ENCODE measurements at places on chromosomes 5 and 9. TPM values are rescaled to one million over a fixed set of nuclear protein-coding genes. Genes with fewer than 3 reads are reported as not detected.
A peak's percentile ranks its signal among the peaks of the same experiment; 100 is the strongest.

OR1Q1 gene
- total RNA-seq, result not detected

NOTCH1 gene
- total RNA-seq, result 14.3 TPM

FGF18 gene
- not detected for total RNA-seq

SLC25A2 gene
- total RNA-seq, result 0.40 TPM

PAPPA gene
- not detected for total RNA-seq

- no peaks in the 10 kb centered on the region for H3K36me3 ChIP-seq
- no peak overlapping the region for H3K4me3 ChIP-seq
- H3K27me3 ChIP-seq, result peaks cover 56% of the 10 kb centered on the region
- no peak for DNase-seq
- H3K4me1 ChIP-seq, result peaks cover 3% of the 10 kb centered on the region
Measured at GRCh38 chr9:40913928-40914673, 214.4 kb downstream of the FOXD4L6 start.

DNA sequence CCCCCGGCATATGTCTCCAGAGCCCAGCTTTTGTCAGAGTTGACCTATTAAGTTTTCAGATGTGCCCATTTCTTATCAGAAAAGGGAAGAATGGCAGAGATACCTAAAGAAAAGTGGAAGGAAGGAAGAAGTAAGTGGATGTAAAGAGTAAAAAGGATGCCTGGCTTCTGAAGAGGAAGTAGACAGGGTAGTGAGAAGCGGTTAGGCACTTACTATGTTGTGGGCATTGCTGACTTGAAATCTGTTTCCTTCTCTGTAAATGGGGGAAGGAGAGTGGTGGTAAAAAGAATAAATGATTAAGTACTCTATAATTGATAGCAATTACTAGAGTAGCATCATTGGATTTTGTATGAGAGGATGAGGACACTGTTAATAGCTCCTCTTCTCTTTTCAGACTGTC, 9.9 kb downstream of the ANP32B start:
- no peak for DNase-seq
- H3K4me1 ChIP-seq, result peaks cover 17% of the 10 kb centered on the region
- no peak overlapping the region for H3K4me3 ChIP-seq

GRCh38 chr5:101160002-101160401, 256.9 kb upstream of the ST8SIA4 start:
- no peaks in the 10 kb centered on the region for H3K27me3 ChIP-seq
- H3K36me3 ChIP-seq, result no peaks in the 10 kb centered on the region
- no peak overlapping the region for H3K27ac ChIP-seq
- no peaks in the 10 kb centered on the region for H3K4me1 ChIP-seq
- DNase-seq, result no peak
- no peak overlapping the region for H3K4me3 ChIP-seq

- no peak for DNase-seq
- no peaks in the 10 kb centered on the region for H3K4me1 ChIP-seq
- no peaks in the 10 kb centered on the region for H3K27me3 ChIP-seq
- no peaks in the 10 kb centered on the region for H3K36me3 ChIP-seq
Measured at GRCh38 chr5:56558131-56558745, 257.1 kb upstream of the MAP3K1 start.

DNA sequence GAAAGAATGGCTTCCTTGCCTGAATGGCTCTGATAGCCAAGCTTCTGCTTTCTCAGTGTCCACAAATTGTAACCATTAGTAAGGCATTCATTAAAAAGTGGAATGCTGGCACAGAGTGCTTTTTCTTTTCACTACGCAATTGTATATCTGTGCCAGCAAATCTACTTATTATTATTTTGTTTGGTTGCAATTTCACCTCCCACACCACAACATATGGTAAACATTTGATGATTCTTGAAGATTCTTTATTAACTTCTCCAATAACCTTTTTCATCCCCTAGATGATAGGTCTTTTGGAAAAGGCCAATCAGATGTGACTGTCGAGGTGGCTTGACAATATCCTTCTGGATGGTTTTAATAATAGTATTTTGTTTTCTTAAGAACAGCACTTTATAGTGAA, 234.1 kb downstream of the TMEM38B start:
- no peak overlapping the region for H3K4me3 ChIP-seq
- no peaks in the 10 kb centered on the region for H3K36me3 ChIP-seq
- H3K4me1 ChIP-seq, result no peaks in the 10 kb centered on the region
- no peak overlapping the region for H3K27ac ChIP-seq
- no peak for DNase-seq

GRCh38 chr5:109563739-109564138, 126.0 kb upstream of the MAN2A1 start:
- no peak overlapping the region for H3K4me3 ChIP-seq
- H3K4me1 ChIP-seq, result no peaks in the 10 kb centered on the region
- H3K36me3 ChIP-seq, result no peaks in the 10 kb centered on the region

- H3K4me1 ChIP-seq, result peaks cover 19% of the 10 kb centered on the region
- H3K36me3 ChIP-seq, result no peaks in the 10 kb centered on the region
Measured at GRCh38 chr9:81791076-81791475, 101.7 kb upstream of the TLE1 start.

DNA sequence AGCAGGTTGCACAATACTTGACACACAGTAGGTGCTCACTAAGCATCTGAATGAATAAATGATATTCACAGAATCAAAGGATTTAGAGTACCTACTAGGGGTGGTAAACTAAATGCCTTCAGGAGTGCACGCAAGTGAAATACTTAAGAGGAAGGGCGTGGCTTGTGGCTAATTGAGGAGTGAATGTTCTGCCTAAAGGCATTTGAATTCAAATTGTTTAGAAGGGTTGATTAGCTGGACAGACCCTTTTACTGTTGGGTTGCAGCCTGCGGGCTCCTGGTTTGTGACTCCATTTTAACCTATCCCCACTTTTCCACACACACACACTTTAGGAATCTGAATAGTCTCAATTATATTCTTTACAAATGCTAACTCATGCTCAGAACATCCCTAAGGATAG, 63.1 kb downstream of the PPP2R2B start:
- H3K27me3 ChIP-seq, result no peaks in the 10 kb centered on the region
- no peaks in the 10 kb centered on the region for H3K4me1 ChIP-seq
- H3K27ac ChIP-seq, result no peak overlapping the region
- H3K36me3 ChIP-seq, result no peaks in the 10 kb centered on the region
- H3K4me3 ChIP-seq, result no peak overlapping the region
- no peak for DNase-seq

DNA sequence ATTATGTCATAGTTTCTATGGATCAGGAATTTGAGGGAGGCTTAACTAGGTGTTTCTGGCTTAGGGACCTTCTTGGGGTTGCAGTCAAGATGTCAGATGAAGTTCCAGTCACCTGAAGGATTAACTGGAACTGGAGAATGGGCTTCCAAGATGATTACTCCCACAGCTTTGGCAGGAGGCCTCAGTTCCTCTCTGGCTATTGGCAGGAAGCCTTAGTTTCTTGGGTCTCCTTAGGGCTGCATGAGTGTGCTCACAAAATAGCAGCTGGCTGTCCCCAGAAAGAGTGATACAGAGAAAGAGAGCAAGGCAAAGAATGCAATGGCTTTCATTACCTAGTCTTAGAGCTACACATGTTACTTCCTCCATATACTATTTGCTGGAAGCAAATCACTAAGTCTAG, 138.1 kb upstream of the TLE4 start:
- no peaks in the 10 kb centered on the region for H3K36me3 ChIP-seq
- no peak overlapping the region for H3K4me3 ChIP-seq
- H3K27me3 ChIP-seq, result no peaks in the 10 kb centered on the region
- DNase-seq, result no peak

GRCh38 chr5:107577394-107577950, 93.3 kb downstream of the EFNA5 start:
- peak overlapping the region; percentile 6 for H3K4me3 ChIP-seq
- H3K4me1 ChIP-seq, result peaks cover 67% of the 10 kb centered on the region
- peak overlapping the region; percentile 98 for H3K27ac ChIP-seq
- no peaks in the 10 kb centered on the region for H3K27me3 ChIP-seq
- H3K36me3 ChIP-seq, result no peaks in the 10 kb centered on the region

- no peak overlapping the region for H3K27ac ChIP-seq
- H3K4me1 ChIP-seq, result no peaks in the 10 kb centered on the region
- no peaks in the 10 kb centered on the region for H3K36me3 ChIP-seq
Measured at GRCh38 chr5:23303435-23303834, 204.0 kb upstream of the PRDM9 start.

- H3K4me1 ChIP-seq, result no peaks in the 10 kb centered on the region
- DNase-seq, result peak; percentile 33
- H3K36me3 ChIP-seq, result no peaks in the 10 kb centered on the region
- H3K4me3 ChIP-seq, result no peak overlapping the region
Measured at GRCh38 chr5:59367791-59368394, 525.6 kb downstream of the PDE4D start.

DNA sequence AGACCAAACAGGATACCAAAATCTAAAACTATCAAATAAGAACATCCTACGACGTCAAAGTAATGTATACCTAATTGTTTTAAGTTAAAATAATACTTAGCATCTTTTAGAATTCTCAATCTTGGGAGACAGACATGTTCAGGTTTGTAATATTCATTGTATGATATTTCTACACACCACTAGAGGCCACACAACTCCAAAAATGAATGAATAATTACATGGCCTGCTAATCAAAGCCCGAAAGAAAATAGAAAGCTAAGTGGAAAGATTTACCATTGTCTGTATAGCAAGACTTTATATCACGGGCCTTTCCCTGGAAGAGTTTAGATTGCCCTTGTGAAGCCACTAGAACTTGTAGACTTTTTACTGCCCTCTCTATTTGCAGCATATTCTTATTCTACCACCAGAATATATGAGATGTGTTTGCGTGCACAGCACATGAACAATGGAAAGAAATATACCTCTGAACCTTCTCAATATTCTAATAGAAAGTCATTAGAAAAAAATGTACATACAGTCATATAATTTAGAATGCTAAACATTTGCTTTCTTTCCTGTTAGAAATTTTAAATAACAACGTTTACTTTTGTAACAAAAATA, 380.1 kb upstream of the NUDT12 start:
- DNase-seq, result peak; percentile 51
- H3K27ac ChIP-seq, result no peak overlapping the region
- 0 out of 2 replicates have a peak, but pooled peaks cover 4% of the 10 kb centered on the region for H3K4me1 ChIP-seq
- H3K27me3 ChIP-seq, result no peaks in the 10 kb centered on the region

DNA sequence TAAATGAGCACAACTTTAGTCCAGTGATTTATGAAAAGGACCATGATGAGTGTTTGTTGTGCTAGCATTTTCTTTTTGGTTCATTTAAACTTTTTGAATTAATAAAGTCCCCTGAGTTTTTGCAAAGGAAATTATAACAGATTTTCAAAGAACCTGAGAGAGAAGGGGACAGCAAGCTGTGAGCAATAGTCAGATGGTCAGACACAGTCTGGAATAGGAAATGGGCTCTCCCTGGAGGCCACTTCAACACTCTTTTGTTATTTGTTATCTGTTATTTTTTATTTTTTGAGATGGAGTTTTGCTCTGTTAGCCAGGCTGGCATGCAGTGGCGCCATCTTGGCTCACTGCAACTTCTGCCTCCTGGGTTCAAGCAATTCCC, 171.1 kb downstream of the ARHGEF28 start:
- H3K27me3 ChIP-seq, result no peaks in the 10 kb centered on the region
- H3K36me3 ChIP-seq, result peaks cover 3% of the 10 kb centered on the region
- no peak overlapping the region for H3K4me3 ChIP-seq
- H3K27ac ChIP-seq, result peak overlapping the region; percentile 95
- DNase-seq, result no peak
- H3K4me1 ChIP-seq, result peaks cover 41% of the 10 kb centered on the region

- no peaks in the 10 kb centered on the region for H3K27me3 ChIP-seq
- no peaks in the 10 kb centered on the region for H3K4me1 ChIP-seq
- H3K27ac ChIP-seq, result no peak overlapping the region
Measured at GRCh38 chr9:18877984-18878383, 155.0 kb downstream of the SAXO1 start.

DNA sequence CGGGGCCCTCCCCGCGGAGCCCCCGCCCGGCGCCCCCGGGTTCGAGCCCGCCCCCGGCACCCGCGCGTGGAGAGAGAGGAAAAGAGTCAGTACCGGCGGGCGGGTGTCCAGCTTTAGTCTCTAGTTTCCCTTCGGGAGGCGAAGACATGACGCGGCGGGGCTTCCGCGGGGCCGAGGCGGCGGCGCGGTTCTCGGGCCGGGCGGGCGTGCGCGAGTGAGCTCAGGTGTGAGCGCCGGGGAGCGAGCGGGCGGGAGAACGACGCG, 181 bp downstream of the DAP start:
- no peaks in the 10 kb centered on the region for H3K27me3 ChIP-seq
- H3K36me3 ChIP-seq, result peaks cover 34% of the 10 kb centered on the region
- H3K4me1 ChIP-seq, result peaks cover 44% of the 10 kb centered on the region
- peak overlapping the region; percentile 83 for H3K4me3 ChIP-seq
- no peak for DNase-seq

- H3K27ac ChIP-seq, result no peak overlapping the region
- no peak for DNase-seq
- H3K4me3 ChIP-seq, result no peak overlapping the region
- no peaks in the 10 kb centered on the region for H3K4me1 ChIP-seq
Measured at GRCh38 chr9:114060711-114061110, 17.4 kb downstream of the AMBP start.

- H3K27me3 ChIP-seq, result no peaks in the 10 kb centered on the region
- no peak overlapping the region for H3K4me3 ChIP-seq
- DNase-seq, result peak; percentile 4
- H3K36me3 ChIP-seq, result no peaks in the 10 kb centered on the region
Measured at GRCh38 chr5:77316871-77317661, 106.6 kb downstream of the PDE8B start.

- H3K27ac ChIP-seq, result no peak overlapping the region
- H3K4me3 ChIP-seq, result no peak overlapping the region
- 0 out of 2 replicates have a peak, but pooled peaks cover 3% of the 10 kb centered on the region for H3K36me3 ChIP-seq
- H3K27me3 ChIP-seq, result no peaks in the 10 kb centered on the region
- peaks cover 13% of the 10 kb centered on the region for H3K4me1 ChIP-seq
Measured at GRCh38 chr5:41840251-41840650, 30.0 kb downstream of the OXCT1 start.

DNA sequence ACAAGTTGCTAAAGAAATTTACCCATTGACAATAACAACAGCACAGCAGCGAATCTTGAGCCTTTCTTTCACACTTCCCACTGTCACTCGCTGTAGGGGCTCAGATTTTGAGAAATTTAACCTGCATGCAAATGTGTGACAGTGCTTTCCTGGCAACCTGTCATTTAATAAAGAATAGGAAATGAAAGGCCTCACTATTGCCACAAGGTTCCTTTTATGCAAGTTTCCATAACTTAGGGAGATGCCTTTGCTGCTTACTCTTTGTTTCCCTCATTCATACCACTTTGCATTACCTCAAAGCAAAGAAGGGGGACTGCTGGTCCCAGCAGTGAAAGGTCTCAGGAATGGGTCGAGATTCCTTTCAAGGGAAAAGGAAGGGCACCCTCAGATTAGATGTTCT, 49.5 kb downstream of the PTCD2 start:
- 0 out of 2 replicates have a peak, but pooled peaks cover 4% of the 10 kb centered on the region for H3K4me1 ChIP-seq
- H3K27ac ChIP-seq, result no peak overlapping the region
- no peaks in the 10 kb centered on the region for H3K27me3 ChIP-seq
- no peak overlapping the region for H3K4me3 ChIP-seq
- DNase-seq, result no peak

DNA sequence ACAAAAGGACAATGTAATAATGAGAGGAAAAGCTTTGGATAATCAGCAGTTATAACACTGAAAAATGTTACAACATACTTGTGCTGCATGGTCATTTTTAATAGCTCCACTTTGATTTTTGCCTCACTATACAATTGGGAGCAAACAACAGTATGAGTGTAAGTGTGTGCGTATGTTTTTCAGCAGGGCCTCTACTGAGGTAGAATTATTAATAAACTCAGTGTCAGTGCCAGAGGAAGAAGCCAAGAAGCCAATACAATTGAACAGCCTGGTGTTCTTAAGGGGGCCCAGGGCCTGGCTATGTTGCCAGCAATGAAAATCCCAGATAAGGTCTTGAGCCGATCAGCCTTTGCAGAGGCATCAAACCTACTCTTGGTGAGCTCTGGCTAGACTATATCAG, 16.1 kb upstream of the RLN1 start:
- no peak overlapping the region for H3K4me3 ChIP-seq
- H3K27me3 ChIP-seq, result no peaks in the 10 kb centered on the region
- H3K27ac ChIP-seq, result no peak overlapping the region
- DNase-seq, result no peak
- H3K36me3 ChIP-seq, result no peaks in the 10 kb centered on the region
